Stimulated activated CD8-positive, alpha-beta memory T cell treated with anti-CD3 and anti-CD28 coated beads, Interleukin-7, amount 100 ng/mL, for 24 hours (primary cell): ENCODE measurements at places on chromosomes 6 and 20.

- no peak for DNase-seq
Measured at GRCh38 chr20:50017160-50017559, 34.4 kb downstream of the SNAI1 start.

DNA sequence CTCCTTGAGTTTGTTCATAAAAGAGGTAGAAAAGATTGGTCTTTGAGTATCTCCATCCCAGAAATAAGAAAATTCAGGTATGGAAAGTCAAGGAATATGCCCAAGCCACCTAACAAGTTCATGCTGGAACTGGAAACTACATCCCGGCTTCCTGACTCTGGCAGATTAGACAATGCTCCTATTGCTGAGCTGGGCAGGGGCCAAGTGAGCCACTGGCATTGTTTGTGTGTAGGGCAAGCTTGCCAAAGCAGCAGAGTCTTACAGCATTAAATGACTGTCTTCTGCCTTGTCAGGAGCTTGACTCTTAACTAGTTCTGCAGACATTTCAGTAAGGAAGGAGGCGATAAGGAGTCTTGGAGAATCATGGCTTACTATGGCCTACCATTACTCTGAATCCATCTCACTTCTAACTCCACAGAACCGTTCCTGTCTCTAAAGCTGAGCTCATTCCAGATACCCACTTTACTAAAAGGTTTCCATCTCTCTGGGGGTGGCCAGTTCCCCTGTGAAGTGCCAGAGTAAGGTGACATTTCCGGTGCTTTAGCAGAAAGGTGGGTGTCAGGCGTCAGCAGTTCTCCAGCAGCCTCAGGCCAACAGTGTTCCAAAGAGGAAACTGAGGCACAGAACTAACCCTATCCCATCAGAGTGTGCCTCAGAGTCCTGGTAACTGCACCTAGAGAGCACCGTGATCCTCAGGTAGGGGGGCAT lies 30.1 kb downstream of the PRDM1 start:
- no peak for DNase-seq

DNA sequence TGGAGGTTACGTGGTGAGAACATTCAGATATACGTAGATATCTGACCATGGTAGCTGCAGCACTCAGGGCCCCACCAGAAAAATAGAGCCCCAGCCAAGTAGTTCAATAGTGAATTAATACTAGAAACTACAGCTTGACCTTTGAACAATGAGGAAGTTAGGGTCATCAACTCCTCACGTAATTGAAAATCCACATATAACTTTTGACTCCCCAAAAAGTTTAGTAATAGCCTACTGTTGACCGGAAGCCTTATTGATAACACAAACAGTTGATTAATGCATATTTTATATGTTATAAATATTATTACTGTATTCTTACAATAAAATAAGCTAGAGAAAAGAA lies 117.9 kb downstream of the SNX5 start:
- no peak for DNase-seq

DNA sequence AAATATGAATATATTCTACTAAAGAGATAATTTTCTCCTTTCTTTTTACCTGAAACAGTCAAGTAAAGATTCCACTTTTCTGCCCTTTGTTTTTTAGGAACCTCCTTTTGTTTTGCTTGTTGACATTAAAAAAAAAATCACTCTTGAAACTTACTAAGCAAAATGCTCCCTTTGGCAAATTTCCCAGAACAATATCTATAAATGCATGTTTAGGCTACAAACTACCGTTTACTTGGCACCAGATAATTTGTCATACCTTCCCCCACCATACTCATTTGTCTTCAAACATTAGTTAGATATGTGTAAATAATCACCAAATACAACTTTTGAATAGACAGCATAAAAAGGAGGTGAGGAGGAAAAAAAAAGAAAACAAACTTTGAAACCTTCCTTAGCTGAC lies 604.7 kb downstream of the RFPL4B start:
- no peak for DNase-seq

DNA sequence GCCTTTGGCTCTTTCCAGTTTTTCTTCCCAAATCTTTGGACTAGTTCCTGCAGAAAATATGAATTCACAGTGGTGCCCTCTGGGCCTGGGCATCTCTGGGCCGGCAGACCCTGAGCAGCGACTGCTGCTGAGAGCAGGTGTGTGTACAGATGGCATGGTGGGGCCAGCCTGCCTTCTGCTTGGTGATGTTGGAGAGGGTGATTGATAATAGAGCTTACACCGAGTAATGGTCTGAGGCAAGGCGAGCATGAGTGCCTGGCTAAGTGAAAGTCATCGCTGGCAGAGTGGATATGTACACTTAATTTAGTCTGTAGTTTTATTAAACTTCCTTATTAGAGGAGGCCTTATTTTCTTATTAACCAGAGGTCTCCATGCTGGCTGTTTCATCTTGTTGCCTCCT lies 156.9 kb downstream of the CDKAL1 start:
- DNase-seq: no peak

DNA sequence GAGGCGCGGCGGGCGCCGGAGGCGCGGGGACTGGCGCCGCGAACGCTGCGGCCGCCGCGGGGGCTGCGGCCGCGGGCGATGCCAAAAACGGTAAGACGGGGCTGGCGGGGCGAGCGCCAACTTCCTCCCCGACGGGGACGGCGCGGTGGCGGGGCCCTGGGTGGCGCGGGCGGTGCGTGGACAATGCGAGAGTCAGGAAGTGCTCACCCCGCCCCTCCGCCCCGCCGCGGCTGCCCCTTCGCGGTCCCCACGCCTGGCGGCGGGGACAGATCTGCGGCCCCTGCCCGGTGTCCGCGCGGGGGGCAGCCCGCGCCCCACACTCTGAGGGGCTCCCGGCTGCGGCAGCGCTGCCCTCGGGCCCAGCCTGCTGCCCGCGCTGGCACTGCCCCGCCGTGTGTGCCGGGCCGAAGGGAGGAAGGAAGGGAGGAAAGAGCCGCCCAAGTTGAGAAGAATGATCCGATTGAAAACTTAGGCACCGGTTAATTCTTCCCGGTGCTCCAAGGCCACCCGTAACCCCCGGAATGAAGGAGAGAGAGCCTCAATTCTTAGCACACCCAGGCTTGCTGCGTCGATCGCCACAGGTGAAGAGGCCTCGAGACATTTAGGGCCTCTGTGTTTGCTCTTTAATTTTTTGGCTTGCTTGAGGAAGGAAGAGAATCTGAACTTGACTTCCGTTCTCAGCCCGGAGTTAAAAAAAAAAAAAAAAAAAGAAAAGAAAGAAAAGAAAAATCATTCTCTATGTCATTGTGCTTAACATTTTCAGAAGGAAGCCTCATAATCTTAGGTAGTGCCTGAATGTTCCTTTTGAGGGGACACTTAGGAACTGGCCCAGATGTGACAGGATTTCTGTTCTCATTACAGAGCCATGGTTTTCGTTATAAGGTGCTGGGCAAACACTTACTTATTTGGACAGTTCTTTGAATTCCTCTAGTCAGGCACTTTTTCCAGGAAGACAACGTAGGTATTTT lies 982 bp downstream of the HECA start:
- DNase-seq: no peak

- DNase-seq: no peak
Measured at GRCh38 chr6:167993169-167993568, 4.3 kb upstream of the KIF25 start.

- DNase-seq: no peak
Measured at GRCh38 chr6:146855889-146856288, 257.1 kb downstream of the ADGB start.

DNA sequence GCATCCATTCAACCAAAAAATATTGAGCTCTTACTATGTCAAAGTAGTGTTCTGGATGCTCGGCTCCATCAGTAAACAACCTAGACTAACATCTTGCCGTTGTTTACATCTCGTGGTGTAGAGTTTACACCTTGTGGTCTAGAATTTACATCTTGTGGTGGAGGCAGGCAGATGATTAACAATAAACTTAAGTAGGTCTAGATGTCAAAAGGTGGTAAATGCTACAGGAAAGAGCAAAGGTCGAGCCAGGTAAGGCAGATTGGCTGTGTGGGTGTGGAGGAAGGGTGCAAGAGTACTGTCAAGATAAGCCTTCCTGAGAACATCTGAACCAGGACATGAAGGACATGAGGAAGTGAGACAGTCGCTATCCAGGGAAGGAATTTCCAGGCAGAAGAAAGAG lies 88.4 kb upstream of the ESR1 start:
- DNase-seq: no peak

DNA sequence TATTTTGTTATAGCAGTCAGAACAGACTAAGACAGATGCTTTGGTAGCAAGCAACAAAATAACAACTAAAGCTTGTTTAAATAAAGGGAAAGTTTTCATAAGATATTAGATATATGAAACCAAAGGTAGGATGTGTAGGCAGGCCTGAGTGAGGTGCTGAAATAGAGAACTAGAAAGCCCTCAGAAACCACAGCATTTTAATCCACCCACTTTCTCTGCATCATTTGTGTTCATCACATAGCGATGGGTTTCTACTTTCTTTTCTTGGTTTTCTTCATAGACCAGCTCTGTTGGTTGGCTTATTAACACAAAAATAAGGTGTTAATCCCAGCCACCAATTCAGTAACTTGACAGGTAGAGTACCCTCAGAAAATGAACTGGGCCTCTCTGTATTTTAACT lies 58.6 kb downstream of the RPS12 start:
- no peak for DNase-seq

DNA sequence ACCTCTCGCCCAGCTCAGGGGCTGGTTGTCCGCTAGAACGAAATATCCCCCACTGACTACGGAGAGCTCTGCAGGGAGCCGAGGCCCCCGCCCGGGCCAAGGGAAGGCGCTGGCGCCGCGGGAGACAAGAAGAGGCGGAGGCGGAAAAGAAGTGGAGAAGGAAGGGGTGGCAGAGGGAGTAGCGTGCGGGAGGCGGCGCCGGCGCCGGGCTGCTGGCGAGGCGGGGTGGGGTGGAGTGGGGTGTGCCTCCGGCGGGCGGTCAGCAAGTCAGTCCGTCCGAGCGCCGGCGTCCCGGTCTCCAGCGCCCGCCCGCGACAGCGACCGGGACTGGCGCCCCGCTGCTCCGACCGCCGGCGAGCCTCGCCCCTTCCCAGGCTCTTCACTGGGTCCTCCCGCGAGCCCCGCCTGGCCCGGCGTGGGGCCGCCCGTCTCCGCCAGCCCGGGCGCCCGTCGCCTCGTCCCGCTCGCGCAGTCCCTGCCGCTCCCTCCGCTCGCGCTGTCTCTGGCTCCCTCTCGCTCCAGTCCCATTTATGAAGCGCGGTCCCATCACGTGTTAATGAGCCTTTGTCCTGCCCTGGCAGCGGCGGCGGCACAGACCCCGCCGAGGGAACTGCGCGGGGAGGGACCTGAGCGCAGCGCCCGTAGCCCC lies at the start of gene CNR1:
TSS of gene CNR1 (minus strand) at position 504 of the 649 bp plus-strand sequence. CDS start 21,073 bp downstream, outside the sequence.
- DNase-seq: no peak

- DNase-seq: no peak
Measured at GRCh38 chr20:13868331-13868730, 83.5 kb downstream of the NDUFAF5 start.

DNA sequence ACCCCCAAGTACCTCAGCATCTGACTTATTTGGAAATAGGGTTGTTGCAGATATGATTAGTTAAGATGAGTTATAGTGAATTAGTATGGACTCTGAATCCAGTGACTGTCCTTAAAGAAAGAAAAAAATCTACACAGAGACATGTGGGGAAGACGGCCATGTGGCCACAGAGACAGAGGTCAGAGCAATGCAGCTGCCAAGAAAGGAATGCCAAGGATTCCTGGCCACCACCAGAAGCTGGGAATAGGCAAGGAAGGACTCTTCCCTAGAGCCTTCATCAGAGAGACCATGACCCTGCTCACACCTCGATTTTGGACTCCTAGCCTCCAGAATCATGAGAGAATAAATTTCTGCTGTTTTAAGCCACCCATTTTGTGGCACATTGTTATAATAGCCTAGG lies 81.8 kb downstream of the FYN start:
- DNase-seq: no peak

GRCh38 chr6:47700053-47700452 lies 1.7 kb downstream of the ADGRF4 start:
- no peak for DNase-seq

DNA sequence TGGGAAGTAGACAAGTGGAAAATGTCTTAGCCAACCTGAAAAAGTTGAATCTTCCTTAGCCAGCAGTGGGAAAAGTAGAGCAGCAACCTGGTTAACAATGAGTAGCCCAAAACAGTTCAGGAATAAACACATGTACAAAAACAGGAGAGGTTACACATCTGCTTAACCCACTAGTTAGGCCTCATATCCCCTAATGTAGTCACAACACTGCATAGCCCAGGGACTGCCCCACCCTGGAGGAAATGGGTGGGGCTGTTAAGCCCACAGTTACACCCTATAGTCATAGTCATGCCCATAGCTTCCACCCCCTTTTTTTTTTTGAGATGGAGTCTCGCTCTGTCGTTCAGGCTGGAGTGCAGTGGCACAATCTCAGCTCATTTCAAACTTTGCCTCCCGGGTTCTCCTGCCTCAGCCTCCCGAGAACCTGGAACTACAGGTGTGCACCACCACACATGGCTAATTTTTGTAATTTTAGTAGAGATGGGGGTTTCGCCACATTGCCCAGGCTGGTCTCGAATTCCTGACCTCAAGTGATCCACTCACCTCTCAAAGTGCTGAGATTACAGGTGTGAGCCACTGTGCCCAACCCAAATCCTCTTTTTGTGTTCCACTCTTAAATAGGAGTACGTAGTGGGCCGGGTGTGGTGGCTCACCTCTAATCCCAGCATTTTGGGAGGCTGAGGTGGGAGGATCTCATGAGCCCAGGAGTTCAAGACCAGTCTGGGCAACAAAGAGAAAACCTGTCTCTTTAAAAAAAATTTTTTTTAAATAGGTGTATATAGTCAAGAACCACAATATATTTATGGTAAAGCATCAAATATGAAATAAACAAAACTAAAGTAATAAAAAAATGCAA lies 24.5 kb downstream of the ILRUN start:
- no peak for DNase-seq

GRCh38 chr20:50238081-50238800 lies 47.6 kb downstream of the CEBPB start:
- no peak for DNase-seq

DNA sequence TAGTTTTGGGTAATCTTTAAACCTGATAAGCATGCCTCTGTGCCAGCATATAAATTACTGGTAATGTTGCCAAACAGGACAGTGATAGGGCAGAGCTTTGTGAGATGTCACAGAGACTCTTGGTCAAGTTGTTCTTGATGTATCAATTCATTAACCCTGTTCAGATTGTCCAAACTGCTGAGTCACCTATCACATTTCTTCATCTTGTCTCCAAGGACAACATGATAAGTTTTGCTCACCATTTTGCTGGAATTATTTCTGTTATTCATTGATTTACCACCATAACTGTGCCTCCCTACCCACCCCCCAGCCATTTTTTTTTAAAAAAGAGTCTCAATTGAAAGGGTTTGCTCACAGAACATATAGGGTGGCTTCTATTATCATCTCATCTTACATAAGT lies 19.5 kb upstream of the GMNN start:
- no peak for DNase-seq

GRCh38 chr6:159533016-159533415 lies 160.0 kb downstream of the SOD2 start:
- no peak for DNase-seq

- DNase-seq: no peak
Measured at GRCh38 chr20:50633361-50633760, 58.0 kb downstream of the RIPOR3 start.
